ENCODE measurements at places on chromosomes 12 and 14.

DNA sequence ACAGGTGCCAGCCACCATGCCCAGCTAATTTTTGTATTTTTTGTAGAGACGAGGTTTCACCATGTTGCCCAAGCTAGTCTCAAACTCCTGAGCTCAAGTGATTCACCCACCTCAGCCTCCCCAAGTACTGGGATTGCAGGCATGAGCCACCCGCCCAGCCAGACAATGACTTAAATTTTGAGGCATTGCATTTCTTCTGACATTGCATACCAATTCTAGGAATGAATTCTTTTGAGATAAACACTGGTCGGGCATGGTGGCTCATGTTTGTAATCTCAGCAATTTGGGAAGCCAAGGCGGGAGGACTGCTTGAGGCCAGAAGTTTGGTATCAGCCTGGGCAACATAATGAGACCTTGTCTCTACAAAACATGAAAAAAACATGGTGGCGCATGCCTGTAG, 2.5 kb upstream of the CELA1 start:
- DNase-seq, result no peak

DNA sequence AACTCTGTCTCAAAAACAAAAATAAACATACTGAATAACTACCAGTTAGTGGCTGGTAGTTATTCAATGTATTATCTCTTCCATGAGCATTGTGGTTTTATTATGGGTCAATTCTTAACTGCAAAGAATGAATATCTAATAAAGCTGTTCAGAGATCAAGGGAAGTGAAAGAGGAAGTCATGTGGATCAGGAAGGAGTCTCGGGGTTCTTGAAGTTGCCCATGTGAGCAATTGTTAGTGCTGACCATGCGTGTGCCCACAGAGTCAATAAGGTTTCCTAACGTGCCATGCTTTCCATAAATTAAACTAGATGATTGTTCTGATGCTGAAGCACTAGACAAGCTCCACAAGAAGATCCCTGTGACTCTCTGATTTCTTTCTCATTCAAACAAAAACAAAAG, 136.5 kb upstream of the CPSF6 start:
- no peak for DNase-seq

DNA sequence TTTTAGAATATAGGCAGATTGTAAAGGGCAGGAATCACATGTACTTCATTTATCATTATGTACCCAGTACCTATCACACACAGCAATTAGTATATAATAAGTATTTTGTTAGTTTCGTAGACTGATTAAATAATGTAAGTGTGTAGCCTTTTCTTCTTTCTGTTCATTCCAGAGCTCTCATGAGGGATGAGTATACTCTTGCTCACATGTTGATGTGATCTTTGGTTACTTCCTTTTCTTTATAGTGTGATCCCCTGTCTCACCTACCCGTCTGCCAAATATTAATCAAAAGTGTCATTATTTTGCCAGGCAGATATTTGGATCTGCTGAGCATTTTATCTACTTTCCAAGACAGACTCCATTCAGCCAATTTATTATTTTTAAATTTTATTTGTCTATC, 156.1 kb downstream of the PCNX1 start:
- no peak for DNase-seq

DNA sequence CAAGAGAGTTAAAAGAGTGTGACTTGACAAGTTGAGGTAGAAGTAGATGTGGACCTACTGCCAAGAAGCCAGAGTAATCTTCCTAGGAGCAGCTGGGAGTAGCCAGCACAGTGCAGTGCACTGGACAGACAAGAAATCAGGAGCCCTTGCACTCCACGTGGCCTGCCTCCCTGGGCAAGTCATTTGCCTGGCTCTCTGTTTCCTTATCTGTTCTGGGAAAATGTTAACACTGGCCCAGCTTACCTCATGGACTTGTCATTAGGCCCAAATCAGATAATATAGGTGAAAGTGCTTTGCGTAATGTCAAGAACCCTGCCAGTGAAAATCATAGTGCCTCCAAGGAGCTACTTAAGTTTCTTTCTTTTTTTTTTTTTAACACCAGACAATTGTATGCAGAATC, 19.2 kb downstream of the SLC7A8 start:
- DNase-seq, result no peak

DNA sequence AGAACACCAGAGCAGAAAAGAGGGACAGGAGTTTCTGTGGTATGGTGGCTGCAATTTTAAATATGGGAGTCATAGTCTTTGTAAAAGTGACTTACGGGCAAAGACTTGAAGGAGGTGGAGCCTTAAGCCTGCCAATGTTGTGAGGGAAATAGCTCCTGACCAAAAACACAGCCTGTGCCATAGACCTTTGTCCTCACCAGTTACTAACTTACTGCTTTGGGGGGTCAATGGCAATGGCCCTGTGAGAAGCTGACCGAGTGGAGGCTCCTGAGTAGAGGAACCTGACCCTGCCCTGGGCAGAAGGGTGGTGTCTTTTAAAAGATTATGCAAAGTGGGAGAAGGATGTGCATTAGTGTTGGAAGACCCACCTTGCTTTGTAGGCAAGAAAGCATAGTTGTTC, 3.8 kb downstream of the MTHFD1 start:
- DNase-seq, result no peak

DNA sequence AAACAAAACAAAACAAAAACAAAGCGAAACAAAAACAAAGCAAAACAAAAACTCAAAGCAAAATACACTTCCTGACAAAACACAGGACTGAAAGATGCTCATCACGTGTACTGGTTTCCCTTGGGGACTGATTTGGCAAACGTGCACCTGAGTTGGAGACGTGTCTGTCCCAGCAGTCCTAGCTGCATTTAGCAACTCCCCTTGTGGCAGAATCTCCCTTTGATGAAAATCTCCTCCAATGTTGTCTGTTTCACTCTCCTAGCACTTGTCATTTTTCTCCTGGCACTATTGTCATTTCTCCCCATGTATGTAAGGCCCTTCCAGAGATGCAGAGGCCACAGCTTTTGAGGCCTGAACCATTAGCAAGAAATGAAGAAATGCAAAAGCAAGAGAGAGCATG, 6.8 kb upstream of the SLC24A4 start:
- no peak for DNase-seq

DNA sequence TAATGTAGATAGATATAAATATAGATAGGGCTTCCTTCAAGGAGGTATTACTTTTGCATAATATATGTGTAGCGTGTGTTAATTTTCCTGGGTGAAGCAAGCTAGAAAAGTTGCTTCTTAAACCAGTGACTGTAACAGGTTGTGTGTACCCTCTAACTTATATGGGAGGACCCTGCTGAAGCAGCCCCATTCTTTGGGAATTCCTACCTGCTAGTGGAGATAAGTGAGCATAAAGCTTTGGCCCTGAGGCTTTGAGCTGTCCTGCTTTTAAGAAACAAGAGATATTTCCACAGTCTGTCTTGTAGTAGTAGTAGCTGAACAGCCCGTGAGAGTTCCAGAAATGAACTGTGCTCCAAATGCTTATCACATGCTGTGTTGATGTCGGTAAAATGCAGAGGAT, 8.6 kb downstream of the RMST start:
- DNase-seq, result no peak

DNA sequence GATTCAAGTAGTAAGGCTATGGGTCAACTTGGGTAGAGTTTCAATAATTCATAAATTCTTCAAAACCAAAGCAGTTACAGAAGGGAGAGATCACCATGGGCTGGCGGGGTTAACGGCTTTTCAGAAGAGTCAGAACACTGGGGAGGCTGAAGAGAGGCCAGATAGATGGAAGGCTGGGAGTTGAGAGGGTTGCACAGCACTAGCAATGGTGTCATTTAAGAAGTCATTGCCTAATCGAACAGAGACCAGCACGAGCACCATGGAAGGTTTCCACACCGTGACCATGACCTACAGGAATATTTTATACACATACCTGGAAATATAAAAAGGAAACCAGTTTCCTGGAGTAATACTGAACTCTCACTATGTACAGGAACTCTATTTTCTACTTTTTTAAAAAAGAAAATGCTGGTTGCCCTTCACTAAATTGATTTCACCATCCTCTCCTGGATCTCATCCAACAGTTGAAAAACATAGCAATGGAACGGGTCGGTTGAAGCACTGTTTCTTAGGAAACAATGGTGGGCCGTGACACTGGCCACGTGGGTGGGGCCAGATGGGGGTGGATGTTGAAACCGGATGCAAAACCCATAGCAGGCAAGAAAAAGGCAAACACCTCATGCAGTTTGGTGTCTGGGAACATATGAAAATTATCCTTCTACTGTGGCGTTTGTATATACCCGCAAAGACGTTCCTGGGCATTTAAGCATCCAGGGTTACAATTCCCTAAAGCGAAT, 38.0 kb upstream of the RIN3 start:
- DNase-seq, result no peak

DNA sequence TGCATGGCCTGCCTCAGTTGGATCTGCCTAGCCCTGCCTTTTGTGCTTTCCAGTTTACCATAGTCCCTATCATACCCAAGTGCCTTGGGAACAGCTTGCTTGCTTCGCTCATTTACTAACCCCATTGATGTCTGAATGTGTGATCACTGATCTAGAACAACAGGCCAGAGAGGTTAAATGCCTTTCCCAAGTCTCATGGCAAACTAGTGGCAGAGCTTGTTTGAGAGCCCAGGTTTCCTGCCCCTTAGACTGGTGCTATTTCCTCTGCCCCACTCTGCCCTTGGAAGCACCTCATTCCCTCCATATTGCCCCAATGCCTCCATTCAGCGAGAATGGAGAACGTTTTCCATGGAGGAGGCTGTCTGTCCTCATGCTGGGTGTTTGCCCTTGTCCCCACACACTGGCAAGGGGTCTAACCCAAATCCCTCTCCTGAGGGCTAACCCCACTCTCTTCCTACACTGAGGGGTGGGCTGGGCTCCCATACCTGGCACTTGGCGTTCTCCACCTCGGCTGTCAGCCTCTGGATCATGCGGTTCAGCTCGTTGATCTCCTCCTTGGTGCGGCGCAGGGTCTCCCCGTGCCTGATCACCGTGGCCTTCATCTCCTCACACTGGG, 19.8 kb downstream of the KRT7 start:
- no peak for DNase-seq

DNA sequence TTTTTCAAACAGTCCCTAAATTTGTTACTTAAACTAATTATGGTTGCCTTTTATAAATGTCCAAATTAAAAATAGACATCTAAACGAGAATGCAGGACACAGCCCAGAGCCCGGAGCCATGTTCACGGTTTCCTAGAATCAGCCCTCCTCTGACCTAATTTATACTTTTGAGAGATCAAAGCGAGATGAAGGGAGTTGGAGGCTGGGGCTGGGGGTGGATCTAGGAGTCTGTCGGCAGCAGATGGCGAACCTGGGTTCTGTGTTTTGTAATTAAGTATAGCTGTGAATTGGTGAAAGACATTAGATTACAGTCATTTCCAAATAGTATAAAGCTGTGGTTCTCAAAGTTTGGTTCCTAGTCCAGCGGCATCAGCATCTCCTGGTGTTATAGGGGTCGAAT, 210.1 kb downstream of the SLC41A2 start:
- no peak for DNase-seq

GRCh38 chr12:52162981-52163380, 28.8 kb downstream of the KRT80 start:
- no peak for DNase-seq

- DNase-seq, result no peak
These were observed 242.4 kb downstream of the SLC15A4 start for GRCh38 chr12:128581321-128581761.

GRCh38 chr12:74985293-74985985, 224.2 kb downstream of the KCNC2 start:
- no peak for DNase-seq

DNA sequence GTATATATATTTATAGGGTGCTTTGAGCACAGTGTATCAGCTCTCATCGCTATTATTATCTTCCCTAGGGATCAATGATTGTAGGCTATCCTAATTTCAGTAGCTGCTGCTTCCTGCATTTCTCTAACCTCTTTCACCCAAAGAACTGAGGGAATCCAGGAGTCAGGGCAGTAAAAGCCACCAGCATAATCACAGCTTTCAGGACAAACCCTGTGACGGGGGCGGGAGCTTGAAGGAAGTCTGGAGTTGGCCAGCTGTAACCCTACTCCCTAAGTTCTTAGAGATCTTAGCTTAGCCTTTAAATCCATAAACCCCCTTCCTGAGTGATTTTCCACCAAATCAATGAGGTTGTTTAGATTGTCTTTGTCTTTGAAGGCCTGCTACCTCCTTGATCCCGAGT, 33.7 kb downstream of the FLVCR2 start:
- DNase-seq, result no peak

DNA sequence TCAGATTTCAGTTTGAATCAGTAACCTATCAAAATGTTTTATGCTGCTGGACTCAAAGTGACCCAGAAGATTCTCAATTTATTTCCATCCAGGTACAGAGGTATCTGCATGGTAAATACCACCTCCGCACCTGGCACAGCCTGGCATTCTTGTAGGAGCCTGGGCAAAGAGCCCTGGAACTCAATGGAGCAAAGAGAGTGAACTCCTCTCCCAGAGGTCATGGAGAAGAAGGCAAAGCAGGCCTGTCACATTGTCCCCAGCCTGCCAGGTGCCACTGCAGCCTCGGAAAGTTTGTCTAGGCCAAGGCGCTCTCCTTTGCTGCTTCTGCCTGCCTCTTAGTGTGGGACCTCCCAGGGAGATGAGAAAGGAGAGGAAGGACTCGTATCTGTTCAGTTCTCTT, 319.8 kb downstream of the ZFP36L1 start:
- DNase-seq, result no peak

DNA sequence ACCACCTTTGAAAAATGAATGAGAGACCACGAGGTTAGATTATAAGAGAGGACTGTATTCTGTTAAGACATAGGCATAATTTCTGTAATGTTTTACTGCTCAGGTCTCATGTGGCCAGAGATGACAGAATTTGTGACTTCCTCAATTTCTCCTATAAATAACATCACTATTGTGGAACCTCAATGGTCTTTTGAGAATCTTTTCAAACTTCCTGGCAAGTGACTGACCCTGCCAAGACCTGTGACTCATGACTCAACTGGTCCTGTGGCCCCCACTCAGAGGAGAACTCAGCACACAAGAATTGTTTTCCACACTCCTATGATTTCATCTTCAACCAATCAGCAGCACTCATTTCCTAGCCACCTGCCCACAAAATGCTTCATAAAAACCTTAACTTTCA, 508.2 kb upstream of the ATP2B1 start:
- DNase-seq, result no peak

DNA sequence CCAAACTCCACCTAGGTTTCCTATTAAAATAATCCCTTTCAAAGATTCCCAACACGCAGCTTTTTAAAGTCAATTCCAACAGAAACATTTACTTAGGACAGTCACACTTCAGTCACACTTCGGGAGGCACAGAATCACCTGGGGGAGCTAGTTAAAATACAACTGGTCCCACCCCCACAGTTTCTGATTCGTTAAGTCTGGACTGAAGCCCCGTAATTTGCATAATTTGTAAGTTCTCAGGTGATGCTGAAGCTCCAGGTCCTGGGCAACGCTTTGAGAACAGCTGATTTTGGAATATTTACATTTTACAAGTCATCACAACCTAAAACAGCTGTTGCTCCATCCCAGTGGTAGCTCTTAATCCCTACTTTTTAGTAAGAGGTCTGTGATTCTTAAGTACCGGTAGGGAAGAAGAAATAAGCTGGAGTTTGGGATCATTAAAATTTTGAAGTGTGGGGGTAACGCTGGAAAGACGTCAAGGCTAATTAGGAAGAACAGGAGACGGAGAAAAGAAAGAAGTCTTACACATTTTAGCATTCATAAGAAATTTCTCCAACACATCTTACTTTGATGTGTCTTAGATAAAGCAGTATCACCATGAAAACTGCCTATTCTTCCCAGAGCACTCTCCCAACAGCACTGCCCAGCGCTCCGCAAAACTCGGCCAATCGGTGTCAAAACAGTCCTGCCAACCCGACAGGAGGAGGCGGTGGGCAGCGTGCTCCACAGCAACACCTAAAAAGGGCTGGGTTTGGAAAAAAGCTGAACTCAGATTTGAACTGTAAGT, 1.1 kb downstream of the IPO8 start:
- no peak for DNase-seq

- no peak for DNase-seq
These were observed 178.3 kb upstream of the PLEKHA5 start for GRCh38 chr12:18951218-18951617.
